NCI-H2081 treated with DMSO at 0.1 percent for 48 hours (cell line): ENCODE measurements at places on chromosomes 12 and 14.

DNA sequence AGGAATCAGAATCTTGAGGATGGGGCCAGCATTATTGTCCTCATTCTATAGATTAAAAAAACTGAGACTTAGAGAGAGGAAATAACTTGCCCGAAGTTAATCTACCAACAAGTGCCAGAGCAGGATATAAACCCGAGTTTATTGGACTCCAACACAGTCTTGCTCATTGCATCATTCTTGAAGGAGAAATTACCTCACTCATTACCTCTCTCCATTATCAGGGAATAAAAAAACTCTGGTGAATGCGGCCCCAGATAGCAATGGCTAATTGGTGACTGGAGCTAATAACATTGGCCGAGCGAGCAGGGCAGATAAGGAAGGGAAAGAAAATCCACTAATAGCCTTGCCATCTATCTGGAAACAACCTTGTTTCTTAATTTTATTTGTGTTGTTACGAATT lies 24.7 kb upstream of the TMED10 start:
- no peak for DNase-seq

- no peak for DNase-seq
Measured at GRCh38 chr14:23365036-23365731, at the start of gene EFS. Gene EFS (minus strand): TSS chr14:23365172. CDS start chr14:23365025, 147 bp downstream.

GRCh38 chr12:57551637-57552305 lies 1.9 kb downstream of the KIF5A start:
- DNase-seq: no peak

- DNase-seq: no peak
Measured at GRCh38 chr14:61965030-61965745, 203.0 kb downstream of the SNAPC1 start.

GRCh38 chr12:100375038-100375735 lies 18.3 kb downstream of the SLC17A8 start:
- DNase-seq: peak; percentile 22
